Skeletal muscle cell (primary cell): ENCODE measurements at places on chromosomes 7 and 10.

GRCh38 chr10:132104062-132104461, 38.3 kb downstream of the JAKMIP3 start:
- no peak for DNase-seq

- no peak for DNase-seq
Measured at GRCh38 chr10:126770809-126771208, 100.3 kb upstream of the C10orf90 start.

DNA sequence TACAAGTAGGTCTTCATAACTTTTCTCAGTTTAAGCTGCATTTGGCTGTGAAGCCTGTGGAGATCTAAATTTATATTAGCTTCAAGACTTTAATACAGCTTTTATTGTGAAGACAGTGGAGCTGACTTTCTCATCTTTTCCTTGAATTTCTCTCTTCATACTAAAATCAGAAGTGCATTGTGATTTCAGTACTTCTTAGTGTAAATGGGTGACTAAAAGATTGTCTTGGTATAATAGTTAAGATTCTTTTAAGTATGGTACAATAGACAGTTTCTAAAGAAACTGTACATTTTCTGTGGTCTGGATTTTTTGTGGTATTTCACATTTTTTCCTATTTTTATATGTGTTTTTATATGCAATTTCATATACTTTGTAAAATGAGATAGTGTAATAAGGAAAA, 21.0 kb upstream of the DDX21 start:
- DNase-seq, result no peak

DNA sequence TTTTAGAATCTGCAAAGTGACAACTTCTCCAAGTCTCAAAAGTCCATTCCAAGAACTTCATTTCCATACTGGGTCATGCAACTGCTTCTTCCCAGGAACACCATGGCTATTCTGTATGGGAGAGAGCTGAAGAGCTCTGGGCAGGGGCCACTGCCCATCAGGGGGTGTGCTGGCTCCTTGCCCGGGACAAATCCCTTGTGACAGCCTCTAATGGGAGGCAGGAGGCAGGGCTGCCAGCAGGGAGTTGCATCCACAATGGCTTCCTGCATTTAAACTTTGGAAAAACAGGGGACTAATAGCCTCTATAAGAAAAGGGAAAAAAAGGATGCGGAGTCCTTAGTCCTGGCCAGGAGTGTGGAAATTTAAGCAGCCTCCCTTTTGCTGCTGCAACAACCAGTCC, 18.4 kb upstream of the FRMD4A start:
- no peak for DNase-seq

DNA sequence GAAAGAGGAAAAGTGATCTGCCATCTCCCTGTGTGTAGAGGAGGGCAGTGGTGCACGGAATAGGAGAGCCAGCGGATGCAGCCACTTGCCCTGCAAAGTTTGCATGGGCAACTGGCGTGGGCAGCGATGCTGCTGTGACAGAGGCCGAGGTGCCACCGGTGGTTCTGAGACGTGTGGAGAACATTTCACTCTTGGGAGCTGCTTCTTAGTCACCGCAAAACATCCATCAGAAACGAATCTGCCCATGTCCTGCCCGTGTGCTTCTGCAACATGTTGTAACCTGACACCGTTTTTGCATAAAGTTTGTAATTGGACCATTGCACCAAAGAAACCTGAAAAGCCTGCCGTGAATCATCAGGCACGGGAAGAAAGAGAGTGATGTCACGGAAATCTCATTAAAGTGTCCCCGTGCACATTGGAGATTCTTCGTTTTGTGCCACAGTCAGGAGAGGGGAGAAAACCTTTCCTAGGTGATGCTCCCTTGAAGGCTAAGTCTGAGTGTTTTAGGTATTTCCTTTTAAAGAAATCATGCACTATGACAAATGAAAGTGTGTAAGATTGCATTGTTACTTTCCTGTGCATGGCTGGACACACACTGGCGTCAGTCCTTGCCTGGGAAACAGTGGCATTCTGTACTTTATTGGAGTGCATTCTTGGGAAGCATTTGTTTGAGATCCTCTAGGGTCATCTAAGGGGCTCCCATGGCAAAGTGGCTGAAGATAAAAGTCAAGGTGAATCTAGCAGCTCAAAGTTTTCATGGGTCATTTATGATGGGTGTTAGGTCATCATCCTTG, 302.6 kb downstream of the KLF6 start:
- peak; percentile 90 for DNase-seq

DNA sequence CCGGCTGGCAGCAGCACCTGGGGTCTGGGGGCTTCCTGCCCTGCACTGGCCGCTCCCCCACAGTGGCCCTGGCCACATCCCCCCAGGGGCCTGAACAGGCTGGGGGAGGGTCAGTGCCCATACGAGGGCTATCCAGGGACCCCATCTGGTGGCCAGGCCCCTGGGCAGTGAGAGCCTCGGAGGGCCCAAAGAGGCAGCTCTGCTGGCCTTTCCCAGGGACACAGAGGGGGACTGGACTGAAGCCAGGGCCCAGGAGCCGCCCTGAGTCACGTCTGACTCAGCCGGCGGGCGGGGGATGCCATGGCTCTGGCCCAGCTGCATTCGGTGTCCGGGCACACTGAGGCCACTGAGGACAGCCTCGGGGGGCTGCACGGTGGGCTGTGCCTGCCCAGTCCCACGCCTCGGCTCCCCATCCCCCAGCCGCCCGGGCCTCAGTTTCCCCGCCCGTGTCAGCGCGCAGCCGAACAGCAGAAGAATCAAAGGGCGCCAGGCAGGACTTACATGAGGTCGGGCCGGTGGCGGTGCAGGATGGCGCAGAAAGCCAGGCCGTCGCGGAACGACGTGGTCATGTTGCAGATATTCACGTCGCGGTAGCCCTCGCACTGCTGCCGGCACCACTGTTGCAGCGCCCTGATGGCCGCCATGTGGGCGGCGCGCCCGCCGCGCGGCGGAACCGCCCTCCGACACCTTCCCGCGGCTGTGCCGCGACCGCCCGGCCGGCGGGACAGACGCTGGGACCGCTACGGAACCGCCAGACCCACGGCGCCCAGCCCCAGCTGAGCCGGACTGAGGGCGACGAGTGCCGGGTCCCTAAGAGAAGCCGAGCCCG, at the start of gene MICALL2:
MICALL2 (minus strand) TSS at position 788 of the 829 bp plus-strand sequence; CDS start at position 644, 144 bp downstream.
- peak; percentile 58 for DNase-seq

GRCh38 chr10:69334302-69335062, 56.2 kb downstream of the HK1 start:
- no peak for DNase-seq

DNA sequence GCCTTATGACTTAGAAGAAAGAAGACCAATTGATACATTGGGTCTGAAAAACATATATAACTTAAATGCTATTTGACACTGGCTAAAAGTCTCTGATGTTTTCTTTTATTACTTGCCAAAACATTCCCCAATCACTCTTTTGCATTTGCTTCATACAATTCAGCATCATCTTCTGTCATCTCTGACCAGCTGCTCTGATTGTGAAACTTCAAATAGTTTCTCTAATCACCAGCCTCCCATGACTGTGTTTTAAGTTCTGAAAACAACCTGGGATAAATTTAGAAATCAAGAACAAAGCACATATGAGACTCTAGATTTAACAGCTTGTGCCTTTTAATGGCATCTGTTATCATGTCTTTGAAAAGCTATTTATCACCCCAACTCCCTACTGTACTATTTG, 208.4 kb upstream of the KCND2 start:
- DNase-seq, result peak; percentile 76

GRCh38 chr7:45976485-45976856, 55.4 kb upstream of the IGFBP3 start:
- no peak for DNase-seq

- no peak for DNase-seq
Measured at GRCh38 chr10:17599089-17599488, 18.1 kb downstream of the HACD1 start.

DNA sequence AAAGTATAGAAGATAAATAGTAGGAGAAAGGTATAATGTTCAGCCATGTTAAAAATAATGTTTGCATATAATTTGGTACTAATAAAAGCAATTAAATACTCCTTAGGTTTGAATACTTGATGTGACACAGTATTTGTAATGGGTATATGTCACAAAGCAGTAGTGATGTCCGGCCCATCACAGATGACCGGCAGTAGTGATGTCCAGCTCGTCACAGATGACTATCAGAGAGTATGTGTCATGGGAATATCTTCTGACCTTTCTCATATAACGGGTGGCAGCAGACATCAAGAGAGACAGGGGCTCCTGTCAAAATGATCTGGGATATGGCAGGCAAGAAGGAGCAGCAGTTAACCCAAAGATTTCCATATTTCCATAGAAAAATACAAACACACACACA, 477.4 kb upstream of the KLF6 start:
- no peak for DNase-seq

- no peak for DNase-seq
Measured at GRCh38 chr7:142431491-142431890, 173.6 kb upstream of the PRSS58 start.

GRCh38 chr10:124032971-124033886, 60.2 kb downstream of the CHST15 start:
- peak; percentile 7 for DNase-seq

- no peak for DNase-seq
Measured at GRCh38 chr7:28955718-28956607, 2.2 kb downstream of the TRIL start.

GRCh38 chr10:69635428-69636272, 5.6 kb downstream of the FAM241B start:
- DNase-seq, result no peak

GRCh38 chr10:62690703-62691102, 113.8 kb upstream of the ADO start:
- no peak for DNase-seq

GRCh38 chr7:121212036-121212435, 116.8 kb upstream of the WNT16 start:
- no peak for DNase-seq

DNA sequence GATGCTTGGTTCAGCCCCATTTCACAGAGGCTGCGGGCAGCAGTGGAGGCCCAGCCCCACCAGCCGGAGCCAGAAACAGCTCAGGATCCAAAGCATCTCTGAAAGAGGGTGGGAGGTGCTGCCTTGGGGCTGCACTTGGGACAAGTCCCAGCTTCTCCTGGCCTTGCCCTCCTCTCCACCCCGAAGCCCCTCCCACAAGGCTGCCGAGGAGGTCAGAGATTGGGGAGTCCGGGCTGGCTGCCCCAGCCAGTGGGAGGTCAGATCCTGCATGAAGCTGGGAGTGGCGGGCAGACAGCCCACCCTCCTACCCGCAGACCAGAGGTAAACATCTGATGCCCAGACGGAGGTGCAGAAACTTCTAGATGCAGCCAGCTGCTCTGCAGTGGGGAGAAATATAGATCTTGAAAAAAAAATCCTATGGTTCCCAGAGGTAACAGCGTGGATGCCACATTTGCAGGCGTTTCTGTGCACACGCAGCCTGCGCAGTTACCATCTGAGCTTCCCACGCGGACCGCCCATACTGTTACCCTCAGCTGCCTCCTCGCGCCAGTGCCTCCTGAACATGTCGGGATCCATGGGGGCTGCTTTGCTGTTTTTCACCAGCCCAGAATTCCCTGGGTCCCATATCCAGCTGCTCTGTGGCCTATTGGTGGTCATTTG, 36.9 kb upstream of the GNA12 start:
- DNase-seq, result no peak

- no peak for DNase-seq
Measured at GRCh38 chr7:2116989-2117591, 115.7 kb downstream of the MAD1L1 start.

- DNase-seq, result no peak
Measured at GRCh38 chr7:85392326-85392725, 205.5 kb upstream of the SEMA3D start.

GRCh38 chr7:83629117-83629880, 19.6 kb downstream of the SEMA3E start:
- no peak for DNase-seq

GRCh38 chr10:110208614-110209453, 1.4 kb downstream of the MXI1 start:
- no peak for DNase-seq

DNA sequence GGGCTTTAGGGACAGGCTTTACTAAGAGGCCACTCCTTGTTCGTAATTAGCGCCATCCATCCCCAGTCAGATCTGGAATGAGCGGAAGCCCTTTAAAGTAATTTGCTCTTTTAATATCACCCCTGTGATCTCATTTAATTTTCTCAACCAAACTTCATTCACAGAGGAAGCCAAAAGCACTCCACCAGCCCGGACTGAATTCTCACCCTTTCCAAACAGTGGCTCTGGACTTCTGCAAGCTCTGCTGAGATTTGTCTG, 43.1 kb downstream of the UNC5B start:
- no peak for DNase-seq

DNA sequence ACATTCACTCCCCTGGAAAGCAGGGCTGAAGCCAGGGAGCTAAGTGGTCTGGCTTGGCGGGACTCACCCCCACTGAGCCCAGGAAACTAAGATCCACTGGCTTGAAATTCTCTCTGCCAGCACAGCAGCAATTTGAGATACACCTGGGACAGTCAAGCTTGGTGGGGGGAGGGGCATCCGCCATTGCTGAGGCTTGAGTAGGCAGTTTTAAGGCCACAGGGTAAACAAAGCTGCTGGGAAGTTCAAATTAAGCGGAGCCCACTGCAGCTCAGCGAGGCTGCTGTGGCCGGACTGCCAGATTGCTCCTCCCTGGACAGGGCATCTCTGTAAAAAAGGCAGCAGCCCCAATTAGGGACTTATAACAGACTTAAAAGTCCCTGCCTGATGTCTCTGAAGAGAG, 108.2 kb upstream of the FAM13C start:
- DNase-seq, result no peak

- no peak for DNase-seq
Measured at GRCh38 chr7:127995881-127996215, 35.4 kb downstream of the LRRC4 start.

- DNase-seq, result no peak
Measured at GRCh38 chr7:149721084-149721601, 52.2 kb downstream of the ZNF467 start.

GRCh38 chr7:140640060-140640637, 464 bp downstream of the DENND2A start:
- no peak for DNase-seq

DNA sequence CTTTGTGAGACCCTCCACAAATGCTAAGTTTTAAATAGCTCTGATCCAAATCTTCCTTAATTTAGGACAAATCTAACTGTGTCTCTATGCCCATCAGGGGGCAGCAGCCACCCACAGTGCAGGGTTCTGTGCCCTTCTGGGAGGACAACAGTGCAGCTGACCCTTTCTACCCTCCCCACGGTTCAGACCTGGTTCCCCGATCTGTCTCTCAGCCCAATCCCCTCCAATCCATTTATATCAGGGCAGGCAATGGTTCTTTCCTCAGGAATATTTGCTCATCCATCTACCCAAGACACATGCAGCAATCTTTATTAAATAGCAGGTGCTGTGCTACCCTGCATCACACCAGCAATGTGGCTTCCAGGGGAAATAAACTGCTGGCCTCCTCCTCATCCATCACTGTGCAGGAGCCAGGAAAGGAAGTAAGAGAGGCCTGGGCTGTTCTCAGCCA, 4.0 kb upstream of the RBM28 start:
- no peak for DNase-seq

DNA sequence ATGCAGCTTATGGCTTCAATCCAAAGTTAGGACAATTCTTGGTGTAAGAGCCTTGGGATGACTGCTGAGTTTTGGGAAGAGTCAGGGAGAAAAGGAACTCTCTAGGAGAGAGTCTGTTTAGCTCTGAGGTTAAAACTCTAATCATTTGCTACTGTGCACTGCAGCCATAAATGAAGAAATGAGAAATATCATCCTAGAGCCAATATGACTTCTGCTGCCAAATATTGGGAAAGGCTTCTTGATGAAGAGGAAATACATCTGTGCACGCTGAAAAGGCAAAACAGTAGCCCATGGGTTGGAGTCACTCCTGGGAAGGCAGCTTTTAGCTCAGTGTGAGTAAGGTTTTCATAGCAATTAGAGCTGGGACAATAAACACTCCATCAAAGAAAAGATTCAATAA, 308.8 kb downstream of the SFMBT2 start:
- DNase-seq, result no peak
